NCI-H69 (cell line): ENCODE measurements at places on chromosomes 4 and X.

- no peak for DNase-seq
These were observed 40.1 kb upstream of the HELT start for GRCh38 chr4:184978211-184978610.

- no peak for DNase-seq
These were observed 32.2 kb downstream of the IL21 start for GRCh38 chr4:122588453-122589238.

DNA sequence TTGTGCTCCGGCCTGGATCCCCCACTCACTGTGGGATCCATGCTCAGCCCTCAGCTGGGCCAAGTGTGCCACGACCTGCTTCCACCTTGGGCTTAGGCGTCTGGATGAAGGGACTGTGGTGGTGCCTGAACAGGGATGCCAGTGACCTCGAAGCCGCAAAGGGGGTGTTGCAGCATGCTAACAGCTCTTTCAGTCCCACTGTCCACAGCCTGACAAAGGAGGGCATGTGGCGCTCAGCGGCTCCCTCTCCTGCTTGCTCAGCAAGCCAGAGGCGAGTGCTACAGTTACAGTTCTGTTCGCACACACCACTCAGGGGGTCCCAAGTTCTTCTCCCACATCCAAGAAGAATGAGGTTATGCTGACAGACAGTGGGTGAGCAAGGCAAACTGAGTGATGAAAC lies 5.2 kb upstream of the IGBP1 start:
- no peak for DNase-seq

DNA sequence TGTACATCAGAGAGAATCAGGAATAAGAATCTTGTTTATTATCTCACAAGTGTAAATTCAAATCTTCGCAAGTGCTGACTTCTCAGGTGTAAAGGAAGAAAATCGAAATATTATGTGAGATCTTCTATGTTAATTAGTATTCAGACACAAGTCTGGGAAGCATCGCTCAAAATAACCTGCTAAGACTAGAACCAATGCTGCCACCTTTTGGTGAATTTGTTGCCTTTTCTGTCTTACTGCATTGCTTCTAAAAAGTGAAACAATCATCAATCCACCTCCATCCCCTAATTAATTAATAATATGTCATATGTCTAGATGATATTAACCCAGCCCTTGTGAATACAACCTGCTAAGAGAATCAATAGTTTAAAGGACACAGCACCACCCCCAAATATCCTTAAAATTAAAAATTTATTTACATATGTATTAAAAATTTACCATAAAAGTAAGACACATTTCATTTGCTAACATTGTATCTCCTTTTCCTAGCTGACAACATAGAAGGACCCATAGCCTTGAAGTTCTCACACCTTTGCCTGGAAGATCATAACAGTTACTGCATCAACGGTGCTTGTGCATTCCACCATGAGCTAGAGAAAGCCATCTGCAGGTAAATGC lies 3.5 kb downstream of the EPGN start:
- DNase-seq, result peak; percentile 64

GRCh38 chrX:96455078-96455477 lies 229.6 kb upstream of the DIAPH2 start:
- no peak for DNase-seq

- DNase-seq, result no peak
These were observed 280.5 kb downstream of the DHRSX start for GRCh38 chrX:2220296-2220695.

- no peak for DNase-seq
These were observed 188.4 kb upstream of the CLNK start for GRCh38 chr4:10872833-10873517.

- DNase-seq, result peak; percentile 43
These were observed 262.7 kb downstream of the IL15 start for GRCh38 chr4:141899103-141899502.

GRCh38 chrX:41923978-41924683 lies 777 bp upstream of the CASK start:
- peak; percentile 66 for DNase-seq

- DNase-seq, result peak; percentile 83
These were observed 4.0 kb upstream of the ZNF518B start for GRCh38 chr4:10461091-10461849.

DNA sequence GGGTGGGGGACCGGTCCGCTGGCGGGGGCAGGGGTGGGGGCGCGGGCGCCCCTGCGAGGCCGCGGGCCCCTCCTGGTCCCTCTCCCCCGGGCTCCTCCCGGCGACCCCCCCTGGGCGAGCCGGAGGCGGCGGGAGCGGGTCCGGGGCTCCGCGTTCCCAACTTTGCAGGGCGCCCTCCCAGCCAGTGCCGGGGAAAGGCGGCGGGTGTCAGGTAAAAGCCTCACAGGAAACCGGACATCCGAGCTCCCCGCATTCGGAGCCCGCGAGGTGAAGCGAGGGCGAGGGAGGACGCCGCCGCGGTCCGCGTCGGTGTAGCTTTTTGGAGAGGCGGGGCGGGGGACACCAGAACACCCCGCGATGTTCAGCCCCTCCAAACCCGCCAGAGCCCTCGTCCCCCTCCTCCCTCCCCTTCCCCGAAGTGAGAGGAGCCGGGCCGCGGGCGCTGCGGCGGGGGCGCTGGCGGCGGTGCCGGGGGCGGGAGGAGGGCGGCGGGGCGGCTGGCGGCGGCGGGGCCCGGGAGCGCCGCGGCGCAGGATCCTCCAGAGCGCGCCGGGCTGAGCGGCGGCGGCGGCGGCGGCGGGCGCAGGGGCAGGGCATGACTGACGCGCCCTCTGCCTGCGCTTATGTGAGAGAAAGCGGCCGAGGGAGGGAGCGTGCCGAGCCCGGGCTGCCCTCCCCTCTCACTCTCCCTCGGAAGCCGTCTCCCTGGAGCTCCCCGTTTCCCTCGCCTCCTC lies at the start of gene VEGFC:
TSS of gene VEGFC (minus strand) at position 597 of the 734 bp plus-strand sequence. CDS start 611 bp downstream, outside the sequence.
- peak; percentile 71 for DNase-seq

DNA sequence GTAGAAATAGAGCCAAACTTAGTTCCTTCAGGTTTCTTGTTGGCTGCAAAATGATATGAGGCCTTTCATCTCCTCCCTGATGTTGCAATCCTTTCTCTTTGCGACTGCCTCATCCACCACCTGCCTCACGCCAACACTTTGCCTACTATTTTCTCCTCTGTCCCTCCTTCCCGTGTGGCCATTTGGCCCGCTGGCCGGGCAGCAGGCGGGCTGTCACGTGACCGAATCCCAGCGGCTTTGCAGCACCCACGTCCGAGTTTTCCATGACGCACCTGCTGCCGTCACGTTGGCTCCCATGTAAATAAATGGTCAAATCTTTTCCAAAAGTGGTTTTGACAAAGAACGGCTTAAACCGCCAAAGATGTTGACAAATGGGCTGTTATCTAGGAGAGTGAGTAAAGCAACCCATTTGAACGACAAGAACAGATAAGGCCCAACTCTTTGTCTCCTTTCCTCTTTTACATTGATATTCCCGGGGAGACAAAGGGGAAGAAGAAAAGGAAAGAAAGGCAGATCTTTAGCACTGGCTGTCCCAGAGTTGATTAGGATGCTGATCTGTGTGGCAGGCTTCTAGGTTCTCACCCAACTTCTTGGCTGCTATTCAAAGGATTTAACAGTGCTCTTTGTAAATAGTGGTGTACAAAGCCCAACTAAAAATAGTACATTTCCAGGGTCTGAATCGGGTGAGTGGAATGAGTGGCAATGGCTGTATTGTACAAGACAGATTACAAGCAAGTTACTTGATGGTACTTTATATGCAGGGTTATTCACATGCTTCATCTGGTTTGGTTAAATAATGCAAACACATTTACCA lies 174.2 kb upstream of the JADE1 start:
- peak; percentile 88 for DNase-seq

DNA sequence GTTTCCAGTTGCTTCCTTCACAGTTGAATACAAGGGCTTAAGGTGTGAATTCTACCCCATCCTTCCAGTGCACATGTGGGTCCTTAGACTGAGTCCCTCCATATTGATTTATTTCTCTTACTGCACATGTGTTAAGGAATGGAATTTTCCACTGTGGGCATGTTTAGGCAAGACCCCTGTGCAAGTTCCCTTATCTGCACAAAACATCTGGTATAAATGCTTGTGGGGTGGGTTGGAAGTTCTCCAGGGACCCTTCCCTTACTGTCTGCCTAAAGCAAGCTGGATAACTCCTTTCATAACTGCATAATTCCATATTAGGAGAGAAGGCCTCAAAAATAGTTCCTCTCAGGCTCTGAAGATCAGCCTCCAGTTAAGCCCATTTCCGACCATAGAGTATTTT lies 570.9 kb downstream of the ADGRL3 start:
- DNase-seq, result no peak

GRCh38 chr4:161883157-161883556 lies 280.6 kb downstream of the FSTL5 start:
- DNase-seq, result no peak

GRCh38 chr4:144820728-144821085 lies 174.8 kb downstream of the HHIP start:
- no peak for DNase-seq

- no peak for DNase-seq
These were observed 38.6 kb downstream of the HTRA3 start for GRCh38 chr4:8308144-8308543.

DNA sequence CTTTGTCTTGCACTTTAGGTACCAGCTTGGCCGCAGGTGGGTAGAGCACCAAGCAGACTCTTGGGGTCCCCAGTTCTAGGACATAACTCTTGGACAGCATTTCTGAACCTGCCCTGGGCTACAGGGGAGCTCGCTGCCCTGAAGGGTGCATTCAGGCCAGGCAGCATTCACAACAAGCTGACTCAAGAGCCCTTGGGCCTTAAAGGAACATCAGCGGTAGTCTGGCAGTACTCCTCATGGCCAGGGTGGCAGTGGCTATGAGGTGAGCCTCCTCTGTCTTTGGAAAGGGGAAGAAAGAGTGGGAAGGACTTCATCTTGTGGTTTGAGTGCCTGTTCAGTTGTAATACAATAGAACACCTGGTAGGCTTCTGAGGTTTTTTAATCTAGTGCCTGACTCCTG lies 24.8 kb upstream of the SMARCA5 start:
- no peak for DNase-seq

- peak; percentile 84 for DNase-seq
These were observed 276.5 kb downstream of the PPP4R3C start for GRCh38 chrX:27186671-27187070.

- DNase-seq, result peak; percentile 29
These were observed 152.0 kb upstream of the SLC4A4 start for GRCh38 chr4:71186566-71187403.

DNA sequence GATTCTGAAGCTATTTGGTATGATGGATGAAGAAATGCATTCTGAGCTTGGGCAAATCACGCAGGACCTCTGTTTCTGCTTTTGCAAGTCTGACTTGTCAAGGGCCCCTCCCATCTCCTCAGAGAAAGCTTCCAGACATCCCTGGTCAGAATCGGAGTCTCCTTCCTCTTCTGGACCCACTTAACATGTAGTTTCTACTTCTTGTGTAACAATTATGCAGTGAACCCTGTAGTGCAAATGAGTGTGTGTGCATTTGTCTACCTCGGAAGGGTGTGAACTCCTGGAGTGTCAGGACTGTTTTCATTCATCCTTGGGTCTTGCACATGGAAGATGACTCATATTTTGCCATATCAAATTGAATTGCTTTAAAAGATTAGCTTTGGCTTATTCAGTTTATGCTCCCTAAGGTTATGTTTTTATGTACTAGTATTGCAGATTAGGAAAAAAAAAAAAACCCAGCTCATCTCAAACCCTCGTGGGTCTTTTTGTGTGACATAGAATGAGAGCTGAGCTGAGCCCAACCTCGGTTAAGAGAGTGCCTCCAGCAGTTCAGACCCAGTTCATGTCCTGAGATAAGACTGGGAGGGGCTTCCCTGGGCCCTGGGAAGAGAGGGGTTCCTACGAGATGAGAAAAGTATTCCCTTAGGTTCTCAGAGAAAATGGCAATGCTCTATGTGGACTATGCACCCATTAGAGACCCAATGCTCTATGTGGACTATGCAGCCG lies 61.1 kb upstream of the RPL34 start:
- no peak for DNase-seq

- no peak for DNase-seq
These were observed 103.2 kb downstream of the ENPP6 start for GRCh38 chr4:184114431-184114830.

DNA sequence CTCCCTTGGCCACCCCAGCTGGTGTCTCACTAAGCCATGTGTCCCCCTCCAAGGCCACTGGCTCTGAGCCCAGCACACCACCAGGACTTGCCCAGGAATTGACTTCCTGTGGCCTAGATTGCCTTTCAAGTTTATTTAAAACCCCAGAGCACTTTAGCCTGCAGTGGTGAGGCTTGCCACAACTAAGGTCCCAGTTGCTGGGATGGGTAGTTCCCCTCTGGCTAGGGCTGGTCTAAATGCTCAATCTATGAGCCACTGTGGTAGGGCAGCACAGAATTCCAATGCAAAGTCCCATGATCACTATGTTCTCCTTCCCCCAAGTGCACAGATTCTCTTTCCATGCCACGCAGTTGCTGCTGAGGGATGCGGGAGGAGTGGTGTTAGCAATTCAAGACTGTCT lies 61.1 kb upstream of the HCCS start:
- no peak for DNase-seq
